Effector CD4-positive, alpha-beta T cell (primary cell): ENCODE measurements at places on chromosomes 3 and 15.

DNA sequence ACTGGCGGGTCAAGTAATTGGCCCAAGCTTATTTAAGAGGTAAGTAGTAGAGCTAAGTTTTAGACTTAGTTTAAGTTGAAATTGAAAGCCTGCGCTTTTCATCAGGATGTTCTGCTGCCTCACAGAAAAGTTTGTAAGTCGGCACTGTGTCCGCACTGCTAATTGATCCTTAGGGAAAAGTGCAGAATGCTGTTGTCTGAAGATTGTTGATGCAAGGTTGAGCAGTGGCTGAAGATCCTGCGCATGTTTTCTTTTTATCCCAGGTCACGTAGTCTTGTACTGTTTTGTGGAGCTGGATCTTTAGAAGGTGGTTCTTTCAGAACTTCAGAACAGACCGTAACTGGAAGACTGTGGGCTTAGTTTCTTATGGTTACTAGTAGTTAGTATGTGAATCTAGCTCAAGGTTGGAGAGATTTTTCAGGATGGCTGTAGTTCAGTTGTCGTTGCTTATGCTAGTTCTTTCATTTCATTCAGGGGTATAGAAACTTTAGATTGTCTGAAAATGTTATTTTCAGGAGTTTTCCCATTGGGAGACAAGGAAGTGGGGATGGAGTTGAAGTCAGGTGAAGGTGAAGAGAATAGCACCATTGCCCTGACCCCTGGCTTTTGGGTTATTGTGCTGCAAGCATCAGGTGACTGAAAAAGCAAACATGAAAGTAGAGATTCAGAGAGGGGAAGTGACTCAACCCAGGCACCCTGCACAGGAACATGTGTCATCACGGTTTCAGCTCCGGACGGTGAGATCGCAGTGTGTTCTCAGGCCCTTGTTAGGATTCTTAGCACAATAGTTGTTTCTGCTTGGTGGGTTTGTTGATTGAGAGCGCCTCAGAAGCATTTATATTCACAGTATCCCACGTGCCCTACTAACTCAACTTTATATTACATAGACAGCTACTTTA lies 32.8 kb downstream of the AKAP13 start:
- peak; percentile 65 for DNase-seq

GRCh38 chr3:42117175-42118008 lies 26.2 kb downstream of the TRAK1 start:
- no peak for DNase-seq

DNA sequence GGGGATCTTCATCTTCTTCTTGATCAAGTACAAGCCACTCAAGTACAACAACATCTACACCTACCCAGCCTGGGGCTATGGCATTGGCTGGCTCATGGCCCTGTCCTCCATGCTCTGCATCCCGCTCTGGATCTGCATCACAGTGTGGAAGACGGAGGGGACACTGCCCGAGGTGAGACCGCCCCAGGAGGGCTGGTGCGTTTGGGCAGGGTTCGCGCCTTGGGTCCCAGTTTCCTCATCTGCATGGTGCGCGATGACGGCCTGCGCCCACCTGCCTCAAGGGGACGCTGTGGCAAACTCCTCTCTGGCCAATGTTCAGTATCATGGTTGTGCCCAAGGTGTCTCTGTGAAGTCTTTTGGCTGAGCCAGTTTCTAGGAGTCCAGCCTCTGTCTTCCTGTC lies 57.5 kb upstream of the SLC6A1 start:
- DNase-seq, result no peak

DNA sequence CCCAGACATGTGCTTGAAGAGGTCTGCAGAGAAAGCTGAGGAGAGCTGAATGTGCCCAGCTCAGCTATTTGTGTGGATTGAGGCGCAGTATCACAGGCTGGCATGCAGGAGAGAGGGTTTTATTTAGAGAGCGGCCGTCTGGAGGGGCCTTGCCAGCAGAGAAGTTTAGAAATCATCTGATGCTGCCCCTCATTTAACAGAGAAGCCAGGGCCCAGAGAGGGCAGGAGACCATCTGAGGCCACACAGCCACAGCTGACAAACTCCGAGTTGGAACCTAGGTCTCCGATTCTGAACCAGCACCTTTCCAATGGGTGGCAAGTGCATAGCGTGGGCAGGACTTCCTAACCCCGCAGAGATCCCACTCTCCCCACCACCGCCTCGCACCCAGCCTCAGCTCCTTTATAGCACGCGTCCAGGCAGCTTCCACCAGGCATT lies 101.0 kb downstream of the LSM3 start:
- no peak for DNase-seq

GRCh38 chr15:68818066-68818768 lies 2.5 kb downstream of the ANP32A start:
- DNase-seq, result peak; percentile 50

DNA sequence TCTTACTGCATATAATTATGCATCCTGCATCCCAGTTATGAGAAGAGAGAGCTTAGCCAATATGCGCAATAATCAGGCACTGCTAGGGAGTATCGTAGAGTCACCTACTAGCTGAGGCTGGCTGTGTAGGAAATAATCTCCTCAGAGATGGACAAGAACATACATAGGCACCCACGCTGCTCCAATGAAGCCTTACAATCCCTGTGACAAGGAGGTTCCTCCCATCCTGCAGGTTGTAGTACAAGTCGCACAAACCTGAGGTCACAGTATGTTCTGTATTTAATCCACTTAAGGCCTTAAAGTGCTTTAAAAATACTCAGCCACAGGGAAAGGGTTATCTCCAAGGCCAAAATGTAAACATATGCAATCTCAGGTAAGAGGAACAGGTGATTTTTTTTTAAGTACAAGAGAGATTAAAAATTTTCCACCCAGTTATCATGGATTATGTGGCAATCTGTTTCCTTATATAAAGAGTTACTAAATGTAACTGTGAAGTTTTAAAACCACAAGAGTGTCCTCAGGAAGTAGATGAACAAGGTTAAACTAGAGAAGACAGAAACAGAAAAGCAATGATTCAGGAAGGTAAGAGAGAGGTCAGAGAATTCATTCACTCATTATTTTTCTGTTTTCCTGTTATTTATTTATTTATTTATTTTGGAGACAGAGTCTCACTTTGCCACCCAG lies 7.5 kb upstream of the COLQ start:
- no peak for DNase-seq

DNA sequence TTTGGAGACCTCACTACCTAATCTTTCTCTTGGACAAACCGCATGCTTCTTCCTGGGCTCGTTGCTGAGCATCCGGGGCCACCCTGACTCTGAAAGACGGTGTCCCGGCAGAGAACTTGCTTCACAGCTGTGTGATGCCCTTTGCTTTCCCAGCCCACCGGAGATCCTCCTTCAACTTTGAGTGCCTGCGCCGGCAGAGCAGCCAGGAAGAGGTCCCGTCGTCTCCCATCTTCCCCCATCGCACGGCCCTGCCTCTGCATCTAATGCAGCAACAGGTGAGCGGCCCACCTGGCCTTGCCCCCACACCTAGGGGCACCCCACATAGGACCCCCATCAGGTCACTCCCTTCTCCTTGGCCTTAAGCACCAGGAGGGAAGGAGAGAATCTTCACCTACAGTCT lies 37.7 kb downstream of the CHDH start:
- no peak for DNase-seq

GRCh38 chr3:100103558-100104441 lies 10.5 kb downstream of the FILIP1L start:
- no peak for DNase-seq

GRCh38 chr3:110066206-110066605 lies 728.9 kb upstream of the DPPA4 start:
- no peak for DNase-seq

DNA sequence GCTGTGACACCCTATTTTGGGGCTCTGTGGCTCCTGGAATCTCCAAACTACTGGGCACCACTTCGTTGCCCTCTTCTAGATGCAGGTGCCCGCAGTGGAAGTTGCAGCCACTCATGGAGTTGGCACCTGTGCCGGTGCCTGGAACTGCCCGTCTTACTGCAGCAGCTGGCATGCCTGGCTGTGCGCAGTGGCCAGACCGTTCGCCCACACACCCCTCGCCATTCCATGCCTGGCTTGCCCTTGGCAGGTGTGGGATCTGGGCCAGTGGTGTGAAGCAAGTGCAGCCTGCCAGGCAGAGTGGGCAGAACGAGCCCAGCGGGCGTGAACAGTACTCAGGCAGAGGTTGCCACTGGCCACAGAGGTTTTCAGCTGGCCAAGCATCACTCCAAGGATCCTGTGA lies 1286.7 kb downstream of the ROBO1 start:
- DNase-seq, result no peak
